ENCODE measurements at places on chromosomes 2 and 18.
A peak's percentile ranks its signal among the peaks of the same experiment; 100 is the strongest.

- DNase-seq = no peak
Observed at GRCh38 chr2:77105008-77105407, 417.2 kb downstream of the LRRTM4 start.

DNA sequence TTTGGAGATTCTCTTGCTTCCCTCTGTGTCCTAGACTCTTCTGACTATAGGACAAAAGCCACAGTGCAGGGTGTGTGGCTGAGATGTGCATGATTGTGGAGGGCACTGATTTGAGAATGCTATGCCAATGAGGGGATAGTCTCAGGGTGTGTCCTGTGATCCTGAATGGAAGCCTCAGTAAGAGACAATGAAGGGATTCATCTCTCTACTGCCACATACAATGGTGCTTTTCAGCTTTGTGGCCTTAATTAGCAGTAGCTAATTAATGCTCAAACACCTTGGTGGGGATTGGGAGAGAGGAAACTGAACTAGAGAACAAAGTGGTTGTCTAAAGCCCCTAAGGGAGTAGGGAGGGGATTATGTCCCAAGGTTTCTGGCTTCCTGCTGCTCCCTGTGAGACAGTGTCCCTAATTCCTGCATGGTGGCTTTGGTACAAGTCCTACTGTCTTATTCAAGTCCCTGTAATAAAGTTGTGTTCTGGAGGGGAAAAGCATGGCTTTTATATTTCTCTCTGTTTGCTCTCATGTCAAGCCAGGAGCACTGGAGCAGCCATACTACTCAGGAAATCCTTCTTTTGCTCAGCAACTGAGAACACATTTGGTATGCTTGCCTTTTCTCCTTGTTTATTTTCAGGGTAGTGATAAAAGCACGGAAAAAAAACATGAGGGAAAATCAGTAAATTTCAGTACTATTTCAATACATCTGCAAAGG is 415.2 kb upstream of the TCF4 start:
- no peak for DNase-seq

DNA sequence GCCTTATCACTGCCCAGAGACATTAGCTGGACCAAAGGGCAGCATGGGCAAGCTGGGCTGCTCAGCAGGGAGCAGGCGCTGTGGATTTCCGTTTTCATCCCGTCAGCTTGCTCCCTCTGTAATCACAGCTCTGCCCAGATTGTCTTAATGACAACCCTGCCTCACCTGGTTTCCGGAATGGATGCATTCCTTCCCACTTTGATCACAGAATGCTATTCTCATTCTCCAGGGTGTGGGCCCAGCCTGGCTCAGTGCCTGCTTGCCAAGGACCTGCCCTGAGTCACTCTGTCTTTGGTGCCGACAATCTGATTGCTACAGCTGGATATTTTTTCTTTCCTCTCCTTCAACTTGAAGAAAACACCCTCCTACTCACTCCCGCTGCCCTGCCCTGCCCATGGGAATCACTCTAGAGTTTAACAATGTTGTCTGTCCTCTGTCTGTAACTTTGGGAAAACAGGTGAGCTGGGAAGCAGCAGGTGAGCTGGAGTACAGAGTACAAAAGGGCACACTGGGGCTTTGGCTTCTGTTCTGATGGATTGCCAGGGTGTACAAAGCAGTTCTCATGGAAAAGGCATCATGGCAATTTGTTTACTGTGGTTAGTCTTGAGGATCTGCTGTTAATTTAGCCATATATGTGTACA is 27.2 kb upstream of the FAM136A start:
- no peak for DNase-seq

DNA sequence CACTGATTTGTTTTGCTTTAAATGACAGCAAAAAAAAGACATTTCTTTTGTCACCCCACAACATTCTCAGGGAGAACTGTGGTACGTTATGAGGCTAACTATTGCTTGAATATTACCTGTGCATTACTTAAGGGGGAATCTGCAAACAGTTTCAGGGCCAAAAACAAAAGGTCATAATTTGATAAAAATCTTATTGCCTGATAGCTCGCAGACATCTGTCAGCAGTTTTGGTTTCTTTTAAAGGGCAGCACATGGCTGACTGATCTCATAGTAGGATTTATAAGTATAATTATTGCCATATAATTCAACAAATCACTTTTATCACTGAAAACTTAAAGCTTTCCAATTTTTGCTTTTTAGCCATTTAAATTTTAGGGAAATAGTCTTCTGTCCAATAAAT is 226.4 kb upstream of the VWC2L start:
- DNase-seq = no peak

GRCh38 chr2:231052494-231053451 is 3.9 kb upstream of the PSMD1 start:
- DNase-seq = peak; percentile 79

DNA sequence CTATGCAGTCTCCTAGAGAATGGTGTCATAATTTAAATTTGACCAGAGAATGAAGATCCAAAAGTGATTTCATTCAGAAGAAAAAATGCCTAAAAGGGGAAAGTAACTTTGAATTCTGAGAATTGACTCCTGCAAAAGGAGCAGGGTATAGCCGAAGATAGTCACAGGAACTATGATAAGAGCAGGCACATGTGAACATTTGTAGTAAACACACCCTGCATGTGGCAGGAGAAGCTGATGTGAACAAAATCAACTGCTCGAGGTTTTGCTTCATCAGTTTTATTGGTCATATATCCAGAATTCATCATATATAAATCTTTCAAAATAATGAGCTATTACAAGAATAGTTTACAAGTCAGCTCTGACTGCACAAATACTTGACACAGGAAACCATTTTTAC is 14.0 kb downstream of the MCFD2 start:
- no peak for DNase-seq

- no peak for DNase-seq
Observed at GRCh38 chr2:103174711-103175110, 412.9 kb downstream of the TMEM182 start.

DNA sequence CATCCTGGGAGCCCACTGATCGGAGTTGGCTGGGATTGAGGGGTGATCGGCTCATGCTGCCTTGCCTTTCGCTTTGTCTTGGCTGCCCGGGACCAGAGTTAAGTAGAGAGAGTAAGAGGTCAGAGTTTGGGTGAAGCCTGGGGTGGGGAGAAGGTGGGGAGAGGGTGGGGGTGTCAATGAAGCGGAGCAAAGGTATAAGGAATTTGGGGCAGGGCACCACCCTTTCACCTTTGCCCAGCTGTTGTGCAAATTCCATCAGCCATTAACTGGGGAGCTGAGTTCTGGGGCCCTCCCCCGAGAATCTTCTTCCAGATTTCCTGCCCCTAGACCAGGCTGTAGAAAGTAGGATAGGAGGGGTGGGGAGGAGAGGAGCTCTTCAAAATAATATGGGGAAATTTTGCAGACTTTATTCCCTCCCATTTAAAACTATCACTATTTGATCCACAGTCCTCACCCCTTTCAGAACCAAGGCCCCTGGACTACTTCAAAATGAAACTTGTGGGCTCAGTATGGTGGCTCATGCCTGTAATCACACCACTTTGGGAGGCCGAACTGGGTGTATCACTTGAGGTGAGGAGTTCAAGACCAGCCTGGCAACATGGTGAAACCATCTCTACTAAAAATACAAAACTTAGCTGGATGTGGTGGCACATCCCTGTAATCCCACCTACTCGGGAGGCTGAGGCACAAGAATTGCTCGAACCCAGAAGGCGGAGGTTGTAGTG is at the start of gene SLC23A3:
Gene SLC23A3, minus strand, starts transcription at position 100 of the 725 bp plus-strand sequence. Its CDS starts 45 bp downstream, at position 55.
- no peak for DNase-seq

- no peak for DNase-seq
Observed at GRCh38 chr2:74576211-74576862, 21.8 kb downstream of the DOK1 start.

DNA sequence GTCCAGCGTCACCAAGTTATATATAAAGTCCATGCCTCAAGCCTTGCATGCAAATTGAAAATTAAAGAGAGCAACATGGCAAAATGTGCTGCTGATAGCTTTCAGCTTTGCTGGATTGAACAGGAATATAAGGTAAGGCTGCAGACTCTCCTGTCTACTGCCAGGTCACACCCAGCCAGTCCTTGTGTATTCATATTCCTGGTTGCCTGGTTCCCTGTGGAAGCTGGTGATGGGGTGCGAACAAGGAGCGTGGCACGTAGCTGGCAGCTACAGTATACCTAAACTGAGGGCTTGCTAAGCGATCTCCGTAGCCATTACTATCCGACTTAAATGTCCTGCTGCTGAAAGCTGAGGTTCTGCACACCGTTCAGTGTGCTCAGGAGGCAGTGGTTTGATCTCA is 50.1 kb upstream of the NOSTRIN start:
- DNase-seq = no peak

DNA sequence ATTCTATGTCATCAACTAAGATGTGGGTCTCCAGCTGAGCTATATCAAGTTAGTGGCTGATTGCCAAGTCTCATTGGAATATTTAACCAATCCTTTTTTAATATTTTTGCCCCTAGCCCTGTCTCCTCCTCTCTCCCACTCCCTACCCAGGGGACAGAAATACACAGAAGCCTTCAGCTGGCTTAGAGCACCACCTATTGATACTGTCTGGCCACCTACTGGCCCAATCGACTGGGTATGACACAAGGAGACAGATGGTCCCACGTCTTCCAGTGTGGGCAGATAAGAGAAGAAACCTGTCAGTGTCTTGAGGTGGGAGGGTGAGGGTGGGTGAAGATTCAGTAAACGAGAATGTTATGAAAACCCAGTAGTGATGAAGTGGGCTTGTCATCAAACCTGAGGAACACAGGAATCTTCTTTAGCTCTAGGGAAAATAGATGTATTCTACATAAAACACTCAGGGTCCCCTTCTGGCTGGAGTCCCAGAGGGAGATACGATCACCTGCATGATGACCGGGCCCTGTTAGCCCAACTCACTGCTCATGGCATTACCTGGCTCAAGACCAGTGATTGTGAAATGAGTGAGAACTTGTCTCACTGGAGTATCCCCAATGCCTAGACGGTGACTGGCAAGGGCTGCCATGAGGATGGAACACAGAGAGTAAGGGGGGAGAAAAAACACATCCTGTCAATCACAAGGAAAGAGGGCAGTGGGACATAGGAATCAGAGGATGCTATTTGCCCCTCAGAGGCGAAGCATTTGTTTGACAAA is 26.7 kb downstream of the POLR1A start:
- no peak for DNase-seq

DNA sequence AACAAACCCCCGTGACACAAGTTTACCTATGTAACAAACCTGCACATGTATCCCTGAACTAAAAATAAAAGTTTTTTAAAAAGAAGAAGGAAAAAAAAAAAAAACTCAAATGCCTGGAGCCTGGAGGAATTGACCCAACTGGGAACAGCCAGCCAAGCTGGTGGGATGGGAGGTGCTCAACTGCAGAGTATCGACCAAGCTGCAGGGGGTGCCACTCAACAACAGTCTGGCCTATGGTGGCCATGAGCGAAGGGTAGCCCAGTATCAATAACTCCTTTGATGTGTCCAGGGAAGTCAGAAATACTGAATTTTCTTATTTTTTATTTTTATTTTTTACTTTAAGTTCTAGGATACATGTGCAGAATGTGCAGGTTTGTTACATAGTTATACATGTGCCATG is 310.3 kb upstream of the DLGAP1 start:
- no peak for DNase-seq

GRCh38 chr2:15577071-15577735 is 14.5 kb upstream of the DDX1 start:
- DNase-seq = peak; percentile 91

- DNase-seq = no peak
Observed at GRCh38 chr2:62868947-62869346, 163.4 kb downstream of the EHBP1 start.

Measured in stimulated activated CD4-positive, alpha-beta T cell treated with anti-CD3 and anti-CD28 coated beads, Interleukin-12 subunit alpha, Interleukin-12 subunit beta, amount 100 ng/mL, for 4 hours (primary cell).